ENCODE measurements at places on chromosomes 2 and 18.

- no peak for DNase-seq
Observed at GRCh38 chr2:28201671-28202180, 190.9 kb upstream of the FOSL2 start.

- no peak for DNase-seq
Observed at GRCh38 chr2:67503066-67503795, 106.1 kb downstream of the ETAA1 start.

DNA sequence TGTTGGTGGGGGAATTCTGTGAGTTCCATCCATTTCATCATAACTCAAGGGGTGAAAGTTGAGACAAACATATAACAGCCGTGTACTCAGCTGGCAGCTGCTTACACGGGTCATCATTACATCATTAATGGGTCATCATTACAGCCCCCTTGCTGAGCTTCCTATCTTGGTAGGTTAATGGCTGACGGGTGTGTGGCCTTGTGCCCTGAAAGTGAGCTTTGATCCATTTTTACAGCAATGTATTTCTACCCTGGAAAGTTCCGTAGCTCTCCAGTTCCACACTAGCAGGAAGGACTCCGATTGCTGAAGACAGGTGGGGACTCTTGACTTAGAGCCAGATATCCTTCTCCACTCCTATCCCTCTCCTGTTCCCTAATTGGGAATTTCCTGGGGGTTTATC is 105.2 kb upstream of the DLX2 start:
- no peak for DNase-seq

DNA sequence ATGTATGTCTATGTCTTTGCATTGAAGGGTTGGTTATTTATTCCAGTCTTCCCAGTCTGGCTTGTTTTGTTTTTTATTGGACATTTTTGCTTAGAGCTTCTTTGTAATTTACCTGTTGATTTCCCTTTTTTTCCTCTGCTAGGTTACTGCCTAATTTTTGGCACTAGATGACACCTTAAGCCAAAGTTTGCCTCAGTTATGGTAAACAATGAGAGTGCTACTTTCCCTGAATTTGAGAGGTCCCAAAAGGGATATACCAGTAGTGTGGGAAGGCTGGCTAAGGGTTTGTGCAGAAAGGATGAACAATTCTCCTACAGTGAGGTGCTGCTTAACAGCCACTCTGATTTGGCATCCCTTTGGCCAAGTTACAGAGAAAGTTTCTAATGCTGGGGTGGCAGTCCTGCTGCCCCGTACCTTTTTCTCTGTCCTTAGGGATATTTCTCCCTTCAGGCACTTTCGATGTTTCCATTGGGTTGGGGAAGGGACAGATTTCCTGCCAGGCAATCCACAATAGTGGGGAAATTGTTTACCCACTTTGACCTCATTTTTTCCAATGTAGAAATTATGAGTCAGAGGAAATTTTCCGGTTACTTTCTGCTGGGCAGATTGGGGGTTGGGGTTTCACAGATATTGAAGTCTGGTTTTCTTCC is 354.9 kb downstream of the PTPRM start:
- no peak for DNase-seq

DNA sequence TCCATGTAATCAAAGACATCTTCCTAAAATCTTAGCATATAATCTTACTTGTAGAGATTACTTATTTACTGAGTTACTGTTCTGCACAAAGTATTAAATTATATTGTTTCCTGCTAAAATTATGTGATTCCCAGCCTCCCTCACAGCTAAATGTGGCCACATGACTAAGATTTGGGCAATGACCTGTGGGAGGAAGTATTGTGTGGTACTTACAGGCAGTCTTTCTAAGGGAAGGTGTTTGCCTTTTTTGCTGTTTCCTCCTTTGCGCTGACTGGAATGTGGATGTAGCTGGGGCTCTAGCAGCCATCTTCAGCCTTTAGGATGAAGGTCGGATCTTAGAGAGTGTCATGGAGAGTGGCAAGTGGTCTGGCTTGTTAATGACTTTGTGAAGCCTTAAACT is 146.3 kb upstream of the APCDD1 start:
- DNase-seq: no peak

- no peak for DNase-seq
Observed at GRCh38 chr18:22412176-22412911, 5.4 kb downstream of the CTAGE1 start.

- no peak for DNase-seq
Observed at GRCh38 chr2:232228971-232229894, 149.3 kb upstream of the ALPP start.

GRCh38 chr18:8614875-8615274 is 5.6 kb downstream of the RAB12 start:
- DNase-seq: no peak

DNA sequence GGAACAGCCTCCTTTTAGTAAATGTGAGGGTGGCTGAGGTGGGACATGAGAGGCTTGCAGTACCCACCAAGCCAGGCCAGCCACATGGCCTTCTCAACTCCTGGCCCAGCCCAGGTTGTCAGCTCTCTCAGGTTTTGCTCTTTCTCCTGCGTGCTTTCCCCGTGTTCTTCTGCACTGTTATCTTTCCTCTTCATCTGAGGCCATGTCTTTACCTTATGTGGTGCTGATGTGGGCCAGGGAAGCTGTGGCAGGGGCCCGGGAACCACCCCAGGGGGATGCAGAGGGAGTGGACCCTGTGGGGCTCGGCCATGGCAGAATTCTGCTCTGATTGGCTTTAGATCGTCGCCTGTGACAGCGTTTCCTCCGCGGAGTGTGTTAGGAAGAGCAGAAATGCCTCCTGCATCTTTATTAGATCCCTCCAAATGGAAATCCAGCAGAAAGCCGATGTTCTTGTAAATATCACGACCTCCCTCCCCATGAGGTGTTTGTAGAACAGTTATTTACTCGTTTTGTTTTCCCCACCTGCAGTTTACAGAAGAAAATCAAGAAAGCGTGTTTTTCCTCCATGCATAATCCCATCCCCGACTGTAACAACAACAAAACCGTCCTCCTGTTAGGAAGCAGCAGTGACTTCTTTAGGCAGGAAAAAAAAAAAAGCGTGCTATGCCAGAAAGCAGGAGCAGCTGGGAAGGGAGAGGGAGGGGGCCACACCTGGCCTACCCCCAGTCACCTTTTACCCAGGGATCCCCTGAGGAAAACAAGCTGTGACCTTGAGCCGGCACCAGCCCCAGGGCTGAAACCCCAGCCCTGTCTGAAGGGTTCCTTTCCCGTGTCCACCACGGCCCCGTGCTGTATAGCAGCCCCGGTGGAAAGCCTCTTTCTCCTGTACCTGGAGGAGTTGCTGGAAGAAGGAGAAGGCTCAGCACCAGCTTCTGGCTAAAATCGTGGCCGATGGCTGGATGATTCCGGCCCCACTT is 54.8 kb downstream of the HPCAL1 start:
- DNase-seq: no peak

- DNase-seq: peak; percentile 24
Observed at GRCh38 chr2:143686585-143687164, 557.5 kb downstream of the ARHGAP15 start.

- no peak for DNase-seq
Observed at GRCh38 chr2:168056242-168056787, 191.1 kb downstream of the STK39 start.

DNA sequence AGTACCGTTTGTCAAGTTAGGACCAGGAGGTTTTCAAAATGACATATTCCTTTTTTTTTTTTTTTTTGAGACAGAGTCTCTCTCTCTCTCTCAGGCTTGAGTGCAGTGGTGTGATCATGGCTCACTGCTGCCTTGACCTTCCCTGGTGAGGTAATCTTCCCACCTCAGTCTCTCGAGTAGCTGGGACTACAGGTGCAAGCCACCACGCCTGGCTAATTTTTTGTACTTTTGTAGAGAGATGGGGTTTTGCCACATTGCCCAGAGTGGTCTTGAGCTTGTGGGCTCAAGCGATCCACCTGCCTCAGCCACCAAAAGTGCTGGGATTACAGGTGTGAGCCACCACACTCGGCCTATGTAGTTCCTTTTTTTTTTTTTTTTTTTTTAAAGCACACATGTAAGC is 127.9 kb upstream of the SEC11C start:
- DNase-seq: no peak

GRCh38 chr2:215884451-215885087 is 128.8 kb downstream of the MREG start:
- no peak for DNase-seq

DNA sequence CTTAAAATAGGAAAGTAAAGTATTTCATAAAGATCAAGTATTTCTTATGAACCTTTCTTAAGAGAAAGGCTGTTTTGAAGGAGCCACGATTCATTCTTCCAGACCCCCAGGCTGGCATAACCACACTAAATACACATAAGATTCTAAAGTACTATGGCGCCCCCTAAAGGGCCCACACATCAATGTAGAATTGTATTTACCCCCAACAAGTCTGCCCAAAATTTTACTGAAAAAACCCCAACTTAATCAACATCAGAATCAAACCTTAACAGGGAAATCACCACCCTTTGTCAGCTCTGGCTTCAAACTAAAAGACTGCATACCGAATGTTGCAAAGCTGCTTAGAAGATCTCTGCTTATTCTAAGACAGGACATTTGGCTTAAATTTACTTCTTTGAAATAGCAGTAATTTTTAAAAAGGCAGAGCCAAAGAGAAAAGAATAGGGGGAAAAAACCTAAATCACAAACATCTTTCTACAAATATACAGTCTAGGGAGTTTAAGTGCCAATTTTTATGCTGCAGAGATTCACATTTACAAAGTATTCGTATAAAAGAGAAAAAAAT is 20.4 kb upstream of the BCL2 start:
- no peak for DNase-seq

All from GM10248 (cell line).